ENCODE measurements at places on chromosomes 6 and 20.

DNA sequence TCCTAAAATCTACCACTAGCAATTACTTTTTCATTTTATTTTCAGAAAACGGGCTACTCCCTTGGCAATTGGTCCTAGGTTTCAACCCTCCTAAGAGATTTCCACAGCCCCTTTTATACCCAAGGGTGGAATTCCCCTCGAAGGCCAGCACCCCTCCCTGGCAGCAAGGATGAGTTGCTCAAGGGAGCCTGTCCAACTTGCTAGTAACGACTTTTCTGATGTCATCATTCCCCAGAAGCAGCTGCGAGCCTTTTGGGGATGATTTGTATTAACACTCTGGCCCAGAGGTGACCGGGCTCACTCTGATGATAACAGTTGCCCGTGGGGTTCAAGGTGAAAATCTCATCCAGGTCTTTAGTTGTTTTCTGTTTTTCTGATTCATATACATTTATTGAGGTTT, 30.7 kb upstream of the NAA20 start:
- DNase-seq: no peak

GRCh38 chr6:123869334-123869733, 65.7 kb downstream of the NKAIN2 start:
- no peak for DNase-seq

DNA sequence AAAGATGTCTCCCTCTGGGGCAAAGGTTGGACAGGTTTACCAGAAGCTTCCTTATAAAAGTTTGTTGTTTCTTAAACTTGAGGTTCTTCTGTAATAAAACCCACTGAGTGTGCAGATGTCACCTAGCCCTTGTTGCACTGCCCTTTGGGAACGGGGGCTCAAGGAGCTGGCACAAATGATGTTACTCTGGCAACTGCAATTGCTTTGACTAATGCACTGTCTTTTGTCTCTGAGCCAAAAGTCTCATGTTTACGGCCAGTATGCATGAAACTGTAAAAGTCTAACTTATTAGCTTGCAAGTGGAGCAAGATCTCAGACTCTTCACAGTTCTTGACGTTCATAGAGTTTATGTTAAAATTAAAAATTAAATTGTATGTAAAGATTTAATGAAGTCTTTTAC, 655.7 kb downstream of the EPHA7 start:
- DNase-seq: no peak

DNA sequence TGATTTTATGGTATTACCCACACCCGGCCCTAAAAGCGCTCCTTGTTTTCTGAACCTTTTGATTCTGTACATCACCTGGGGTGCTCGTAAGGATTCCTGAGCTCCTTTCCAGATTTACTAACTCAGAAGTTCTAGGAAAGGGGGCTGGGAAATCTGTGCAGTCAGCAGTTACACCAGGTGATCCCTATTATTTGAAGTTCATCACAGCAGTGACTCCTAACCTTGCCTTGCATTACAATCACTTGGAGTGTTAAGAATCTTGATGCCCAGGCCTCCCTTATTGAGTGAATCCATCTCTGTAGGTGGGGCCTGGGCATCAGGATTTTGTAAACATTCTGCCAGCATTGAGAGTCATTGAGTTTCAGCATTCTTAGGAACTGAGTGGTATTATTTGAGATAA, 44.7 kb downstream of the BMP6 start:
- DNase-seq: no peak

GRCh38 chr6:26024651-26025046, 62.0 kb downstream of the TRIM38 start:
- no peak for DNase-seq

- DNase-seq: no peak
These were observed 102.7 kb downstream of the BMP5 start for GRCh38 chr6:55772730-55773129.

DNA sequence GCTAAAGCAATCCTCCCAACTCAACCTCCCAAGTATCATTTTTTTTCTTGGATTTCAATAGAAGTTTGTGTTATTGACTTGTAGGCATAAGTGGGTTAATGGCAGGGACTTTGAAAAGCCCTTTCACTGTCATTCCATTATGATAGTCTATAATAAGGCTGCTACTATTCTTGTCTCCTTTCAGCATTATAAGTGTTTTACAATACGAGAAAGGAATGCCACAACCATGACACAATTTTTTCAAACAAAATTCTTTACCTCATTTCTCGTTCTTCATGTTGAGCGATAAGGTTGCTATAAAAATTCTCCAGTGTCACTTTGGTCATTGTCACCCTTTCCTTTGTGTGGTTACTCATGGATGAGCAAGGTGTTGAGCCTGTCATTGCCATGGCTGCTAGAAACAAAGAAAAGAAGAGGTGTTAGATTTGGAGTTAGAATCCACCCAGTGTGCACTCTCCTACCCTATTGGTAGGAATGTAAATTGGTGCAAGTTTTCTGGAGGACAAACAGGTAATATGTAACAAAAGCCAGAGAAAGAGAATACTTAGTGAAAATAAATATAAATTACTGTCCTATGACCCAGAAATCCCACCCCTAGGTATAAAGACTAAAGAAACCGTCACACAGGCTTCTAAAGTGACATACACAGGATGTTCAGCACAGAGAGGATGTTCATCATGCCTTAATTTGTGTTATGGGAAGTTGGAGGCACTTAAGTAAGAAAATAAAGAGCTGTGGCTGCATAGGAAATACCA, 7.3 kb downstream of the STK38 start:
- no peak for DNase-seq

Measured in BE2C (cell line).